ENCODE measurements at places on chromosomes 16 and 17.

DNA sequence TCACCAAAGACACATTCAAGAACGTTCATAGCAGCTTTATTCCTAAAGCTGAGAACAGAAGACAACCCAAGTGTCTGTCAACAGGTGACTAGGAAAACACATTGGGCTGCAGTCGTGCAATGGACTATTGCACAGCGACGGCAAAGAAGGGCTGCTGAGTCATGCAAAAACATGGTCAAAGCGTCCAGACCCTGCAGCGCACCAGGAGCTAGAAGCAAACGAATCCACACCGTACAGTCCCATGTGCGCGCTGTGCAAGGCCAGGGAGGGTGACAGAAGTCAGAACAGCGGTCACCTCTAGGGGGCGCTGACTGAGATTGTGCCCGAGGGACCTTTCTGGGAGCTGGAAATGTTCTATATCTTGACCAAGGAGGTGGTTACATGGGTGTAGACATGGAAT, 266.4 kb downstream of the MAF start:
- no peak for DNase-seq

DNA sequence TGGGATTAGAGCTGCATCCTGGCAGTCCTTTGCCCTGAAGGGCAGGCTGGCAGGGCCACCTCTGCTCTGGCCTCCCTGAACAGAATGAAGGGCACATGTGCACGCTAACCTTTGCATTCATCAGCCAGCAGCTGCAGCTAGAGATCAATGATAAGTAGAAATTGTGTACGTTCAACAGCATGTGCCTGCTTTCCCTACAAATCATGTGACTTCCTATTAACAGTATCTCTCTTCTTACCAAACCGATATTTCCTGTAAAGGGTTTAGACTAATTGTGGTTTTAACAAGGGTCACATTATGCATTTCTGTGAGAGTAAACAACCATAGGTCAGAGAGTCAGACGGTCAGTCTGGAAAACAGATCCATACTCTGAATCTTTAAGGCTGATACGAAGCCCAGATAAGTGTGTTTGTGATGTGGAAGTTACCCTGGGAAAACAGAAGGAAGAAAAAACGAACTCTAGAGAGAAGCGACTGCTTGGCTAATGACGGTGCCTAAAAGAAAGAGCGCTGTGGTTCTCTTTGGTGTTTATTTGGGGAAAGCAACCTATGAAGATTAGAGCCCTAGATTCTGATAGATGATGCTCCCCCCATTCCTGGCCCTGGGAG, 219.4 kb downstream of the MAF start:
- DNase-seq = no peak

GRCh38 chr16:75342308-75342811, 90.9 kb upstream of the BCAR1 start:
- no peak for DNase-seq

GRCh38 chr16:7209598-7209997, 123.0 kb upstream of the RBFOX1 start:
- no peak for DNase-seq

- DNase-seq = no peak
These were observed 20.8 kb downstream of the GINS2 start for GRCh38 chr16:85667841-85668413.

DNA sequence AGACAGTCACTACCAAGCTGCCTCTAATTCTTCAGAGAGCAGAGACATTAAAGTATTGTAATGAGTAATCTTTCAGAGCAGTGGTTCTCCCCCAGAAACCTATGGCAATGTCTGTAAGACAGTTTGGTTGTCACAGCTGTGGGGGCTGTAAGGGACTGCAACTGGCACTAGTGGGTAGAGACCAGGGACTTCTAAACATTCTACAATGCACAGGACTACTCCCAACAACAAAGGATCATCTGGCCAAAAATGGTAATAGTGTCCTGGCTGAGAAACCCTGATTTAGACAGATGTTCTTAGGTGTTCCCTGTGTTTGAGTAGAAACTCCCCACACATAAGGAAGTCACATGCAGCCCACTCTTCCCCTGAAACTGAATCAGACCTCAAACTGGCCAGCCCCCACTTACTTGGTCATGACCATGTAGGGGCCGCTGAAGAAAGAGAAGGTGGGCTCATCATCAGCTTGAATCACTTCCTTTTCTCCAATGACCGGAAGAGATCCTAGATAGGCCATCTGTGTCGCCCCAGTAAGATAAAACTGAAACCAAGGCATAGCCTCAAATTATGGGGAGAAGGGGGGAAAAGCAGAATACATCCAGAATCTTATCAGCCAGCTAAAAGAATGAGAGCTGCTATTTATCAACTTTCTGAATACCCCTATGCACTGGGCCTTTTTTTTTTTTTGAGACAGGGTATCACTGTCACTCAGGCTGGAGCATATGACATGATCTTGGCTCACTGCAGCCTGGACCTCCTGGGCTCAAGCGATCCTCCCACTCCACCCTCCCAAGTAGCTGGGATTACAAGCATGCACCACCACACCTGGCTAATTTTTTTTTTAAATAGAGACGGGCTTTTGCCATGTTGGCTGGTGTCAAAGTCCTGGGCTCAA, 75.8 kb downstream of the TEX14 start:
- DNase-seq = no peak

DNA sequence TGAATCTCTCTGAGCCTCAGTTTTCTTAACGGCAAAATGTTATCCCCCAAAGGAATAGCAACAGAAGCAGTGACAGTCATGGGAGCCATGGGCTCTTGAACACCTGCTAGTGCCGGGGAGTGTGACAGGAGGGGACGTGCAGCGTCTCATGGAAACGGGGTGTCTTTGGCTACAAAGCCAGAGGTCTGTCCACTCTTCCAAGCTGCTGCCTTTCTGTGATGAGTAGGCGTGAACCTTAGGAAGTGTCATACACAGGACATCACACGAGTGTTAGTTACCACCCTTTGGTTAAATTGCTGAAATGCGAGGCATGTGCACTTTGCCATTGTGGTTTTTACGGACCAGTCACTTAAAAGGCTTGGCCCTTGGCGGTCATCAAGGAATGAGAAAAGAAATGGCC, 93.4 kb downstream of the IRF8 start:
- no peak for DNase-seq

DNA sequence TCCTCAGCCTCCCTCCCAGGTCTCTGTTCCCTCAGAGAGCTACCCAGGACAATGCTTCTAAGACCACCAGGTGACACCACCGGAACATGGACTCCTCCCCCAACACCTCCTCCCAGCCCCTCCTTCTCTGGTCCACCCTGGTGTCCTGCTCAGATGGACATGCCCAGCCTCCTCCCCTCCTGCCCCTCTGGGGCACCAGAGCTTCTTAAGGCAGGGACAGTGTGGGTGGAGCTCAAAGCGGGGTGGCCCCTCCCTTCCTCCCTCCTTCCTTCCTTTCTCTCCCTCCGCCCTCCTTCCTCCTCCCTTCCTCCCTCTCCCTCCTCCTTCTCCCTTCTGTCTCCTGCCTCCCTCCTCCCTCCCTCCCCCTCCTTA, 22.7 kb downstream of the TRPV3 start:
- peak; percentile 48 for DNase-seq

DNA sequence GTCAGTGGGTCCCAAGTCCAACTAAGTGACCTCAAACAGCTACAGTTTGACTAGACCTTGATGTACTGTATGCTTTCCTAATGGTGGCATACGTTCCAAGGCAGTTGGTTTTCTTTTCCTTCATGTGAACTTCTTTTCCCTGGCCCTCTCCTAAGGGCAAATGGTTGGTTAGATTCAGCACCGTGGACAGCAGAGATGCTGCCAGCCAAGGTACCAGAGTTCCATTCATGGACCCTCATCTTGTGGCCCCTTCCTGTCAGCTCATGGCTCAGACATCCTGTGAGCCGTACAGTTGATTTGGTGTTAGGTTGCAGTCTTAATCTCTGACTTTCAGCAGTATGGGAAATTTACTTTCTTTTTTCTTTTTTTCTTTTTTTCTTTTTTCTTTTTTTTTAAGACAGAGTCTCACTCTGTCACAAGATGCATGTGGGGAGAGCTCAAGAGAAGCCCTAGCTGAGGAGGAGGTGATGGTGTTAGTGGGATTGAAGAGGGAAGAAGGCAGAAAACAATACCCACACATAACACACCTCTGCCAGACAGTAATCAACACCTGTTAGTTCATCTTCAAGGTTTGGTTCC, 122.4 kb downstream of the USP31 start:
- no peak for DNase-seq

DNA sequence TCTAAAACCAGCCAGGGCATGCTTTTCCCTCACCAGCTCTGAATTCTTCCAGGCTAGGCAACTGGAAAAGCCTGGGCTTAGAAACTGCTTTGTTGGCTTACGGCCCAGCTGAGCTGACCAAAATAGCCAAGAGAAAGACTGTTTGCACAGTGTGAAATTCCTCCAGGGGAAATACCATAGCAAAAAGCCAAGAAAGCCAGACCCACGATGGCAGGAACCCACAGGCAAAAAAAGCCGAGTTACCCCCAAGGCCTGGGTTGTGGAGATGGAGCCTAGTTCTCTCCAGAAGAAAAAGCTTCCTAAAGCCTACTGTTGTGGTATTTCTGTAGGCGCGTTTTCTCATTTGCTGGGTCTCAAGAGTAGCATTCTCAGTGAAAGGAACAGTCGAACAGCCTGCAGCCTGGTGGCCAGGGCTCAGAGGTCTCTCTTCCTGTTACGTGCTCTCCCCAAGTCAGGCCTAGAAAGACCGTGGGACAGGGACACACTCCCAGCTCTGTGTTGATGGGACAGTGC, 9.2 kb downstream of the SP2 start:
- peak; percentile 72 for DNase-seq

DNA sequence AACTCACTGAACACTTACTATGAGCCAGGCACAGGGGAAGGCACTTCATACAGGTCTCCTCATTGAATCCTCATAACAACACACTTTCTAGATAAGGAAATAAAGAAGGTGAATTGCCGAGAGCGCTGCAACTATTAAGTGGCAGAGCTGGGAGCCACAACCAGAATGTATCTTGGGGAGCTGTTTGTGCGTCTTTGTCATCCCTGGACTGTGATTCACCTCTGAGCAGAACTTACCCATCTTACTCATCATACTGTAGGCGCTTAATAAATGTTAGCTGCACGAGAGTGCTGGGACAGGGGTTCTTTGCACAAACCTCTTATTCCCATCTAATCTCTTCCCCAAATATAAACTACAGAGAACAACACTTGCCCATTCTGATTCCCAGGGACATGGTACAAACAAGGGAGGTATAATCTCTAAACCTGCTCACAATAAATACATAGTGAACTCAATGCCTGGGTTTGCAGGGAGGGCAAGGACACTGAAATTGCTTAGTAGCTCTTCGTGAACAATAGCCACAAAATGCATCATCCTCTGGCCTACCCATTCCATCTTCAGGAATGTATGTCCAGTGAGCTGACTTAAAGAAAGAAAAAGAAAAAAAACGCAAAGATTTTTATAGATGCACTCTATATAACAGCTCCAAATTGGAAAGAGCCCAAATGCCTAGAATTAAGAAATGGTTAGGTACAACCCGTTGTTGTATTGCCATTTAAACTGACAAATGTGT, 43.0 kb downstream of the MYO18A start:
- DNase-seq = no peak

DNA sequence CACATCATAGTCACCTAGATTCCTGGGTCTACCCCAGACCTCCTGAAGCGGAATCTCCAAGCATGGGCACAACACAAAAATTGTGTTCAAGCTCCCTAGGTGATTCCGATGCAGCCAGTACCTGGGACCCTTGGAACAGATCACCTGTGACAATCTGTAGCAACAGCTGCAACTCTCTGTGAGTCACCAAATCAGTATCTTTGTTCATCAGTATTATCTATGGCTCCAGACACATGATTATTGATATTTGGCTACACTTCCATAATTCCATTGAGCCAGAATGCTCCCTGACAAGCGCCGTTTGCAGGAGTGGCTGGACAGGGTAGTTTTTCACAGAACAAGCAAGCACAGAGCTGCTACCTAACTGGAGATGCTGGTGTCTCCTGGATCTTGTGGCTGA, 16.2 kb downstream of the SLC6A4 start:
- DNase-seq = no peak

- DNase-seq = no peak
These were observed 1.4 kb downstream of the CYB5D2 start for GRCh38 chr17:4144422-4144747.

GRCh38 chr17:66414561-66415175, 112.3 kb downstream of the PRKCA start:
- no peak for DNase-seq

DNA sequence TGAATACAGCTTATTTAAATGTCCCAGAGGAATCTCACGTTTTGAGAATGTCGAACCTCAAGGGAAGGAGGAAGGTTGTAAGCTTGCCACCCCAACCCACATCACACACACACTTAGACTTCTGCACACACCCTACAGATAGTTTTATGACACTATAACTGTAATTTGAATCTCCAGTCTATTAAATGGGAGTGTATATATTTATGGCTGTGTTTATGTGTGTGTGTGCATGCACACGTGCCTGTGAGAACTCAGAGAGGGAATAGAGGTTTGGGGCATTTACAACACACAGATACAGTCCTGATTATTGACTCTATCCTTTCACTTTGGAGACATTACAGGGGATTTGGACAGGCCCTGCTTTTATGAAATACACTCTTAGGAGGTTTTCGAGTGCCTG, 171.5 kb upstream of the MAF start:
- no peak for DNase-seq

DNA sequence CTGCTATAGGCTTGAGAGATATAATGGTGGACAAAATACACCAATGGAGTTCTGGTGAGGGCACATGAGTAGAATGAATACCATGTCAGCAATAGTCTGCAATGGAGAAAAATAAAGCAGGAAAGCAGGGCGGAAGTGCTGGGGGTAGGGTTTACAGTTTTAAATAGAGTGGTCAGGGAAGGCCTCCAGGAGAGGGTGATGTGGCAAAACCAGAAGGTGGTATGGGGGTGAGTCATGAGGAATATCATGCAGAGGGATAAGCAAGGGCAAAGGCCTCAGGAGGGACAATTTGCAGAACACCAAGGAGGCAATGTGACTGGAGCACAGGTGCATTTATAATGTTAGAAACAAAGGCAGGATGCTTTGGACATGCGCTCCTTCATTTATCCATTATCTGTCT, 102.0 kb downstream of the ITFG1 start:
- DNase-seq = no peak

GRCh38 chr16:69544088-69544487, 21.7 kb upstream of the NFAT5 start:
- DNase-seq = no peak

- peak; percentile 52 for DNase-seq
These were observed 155.6 kb upstream of the PLCG2 start for GRCh38 chr16:81623365-81624102.

GRCh38 chr16:77617996-77618395, 104.3 kb upstream of the NUDT7 start:
- DNase-seq = no peak

DNA sequence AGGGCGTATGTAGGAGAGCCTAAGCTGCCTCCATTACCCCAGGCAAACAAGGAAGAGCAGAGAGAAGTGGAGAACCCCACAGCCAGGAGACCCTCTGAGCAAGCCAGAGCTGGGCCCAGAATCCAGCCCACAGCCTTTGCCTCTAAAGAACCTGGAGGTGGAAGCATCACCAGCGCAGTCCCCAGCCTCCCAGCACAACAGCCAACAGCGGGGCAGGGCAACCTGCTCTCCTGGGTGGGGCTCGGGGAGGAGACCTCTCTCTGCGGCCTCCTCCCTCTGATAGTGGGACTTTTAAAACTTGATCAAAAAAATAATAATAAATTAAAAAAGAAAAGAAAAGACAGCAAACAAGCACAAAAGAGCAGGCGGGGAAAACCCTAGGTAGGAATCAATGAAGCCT, 45.9 kb downstream of the AXIN2 start:
- DNase-seq = no peak

GRCh38 chr16:31177136-31177535, 2.8 kb upstream of the FUS start:
- DNase-seq = no peak
